ENCODE measurements at places on chromosomes 16 and 17. TPM values are rescaled to one million over a fixed set of nuclear protein-coding genes. Genes with fewer than 3 reads are reported as not detected.

Gene HAPSTR1
- total RNA-seq = 62.8 TPM

Gene SCNN1B
- total RNA-seq = 25.1 TPM

Gene OR2C1
- total RNA-seq = not detected

Gene NT5C3B
- 30.6 TPM for total RNA-seq

Gene BEAN1
- total RNA-seq = 2.0 TPM

Gene FNDC8
- total RNA-seq = not detected

Gene ZMYND15
- total RNA-seq = 5.2 TPM

Gene MFSD6L
- total RNA-seq = 1.4 TPM

Gene SLC47A1
- 5.5 TPM for total RNA-seq

Gene KRTAP2-3
- total RNA-seq = not detected

Gene MOSMO
- 12.7 TPM for total RNA-seq

Gene NUPR1
- total RNA-seq = 142 TPM

Gene HS3ST3B1
- total RNA-seq = 2.9 TPM

Gene GID4
- 7.9 TPM for total RNA-seq
